NCI-H510A (cell line): ENCODE measurements at places on chromosomes 5 and 9.

GRCh38 chr9:77898864-77899263 lies 132.7 kb downstream of the GNAQ start:
- DNase-seq, result no peak

DNA sequence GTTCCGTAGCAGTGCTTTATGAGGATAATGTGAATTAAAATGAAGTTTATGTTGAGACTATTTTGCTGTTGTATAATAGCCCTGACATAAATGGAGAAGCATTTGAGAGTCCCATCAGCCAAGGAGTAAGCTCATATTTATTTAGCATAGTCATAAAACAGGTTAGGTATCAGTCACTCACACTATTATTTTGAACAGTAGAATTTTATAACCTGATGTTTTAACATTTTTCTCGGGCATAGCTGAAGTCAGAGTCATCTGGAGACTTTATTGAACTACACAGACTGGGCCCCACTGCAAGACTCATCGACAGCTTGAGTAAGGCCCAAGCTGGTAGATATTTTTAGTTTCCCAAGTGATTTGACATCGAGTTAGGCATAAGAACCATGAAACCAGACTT lies 620.3 kb upstream of the WWC1 start:
- no peak for DNase-seq

- DNase-seq, result no peak
Measured at GRCh38 chr9:16333691-16334090, 536.8 kb downstream of the BNC2 start.

DNA sequence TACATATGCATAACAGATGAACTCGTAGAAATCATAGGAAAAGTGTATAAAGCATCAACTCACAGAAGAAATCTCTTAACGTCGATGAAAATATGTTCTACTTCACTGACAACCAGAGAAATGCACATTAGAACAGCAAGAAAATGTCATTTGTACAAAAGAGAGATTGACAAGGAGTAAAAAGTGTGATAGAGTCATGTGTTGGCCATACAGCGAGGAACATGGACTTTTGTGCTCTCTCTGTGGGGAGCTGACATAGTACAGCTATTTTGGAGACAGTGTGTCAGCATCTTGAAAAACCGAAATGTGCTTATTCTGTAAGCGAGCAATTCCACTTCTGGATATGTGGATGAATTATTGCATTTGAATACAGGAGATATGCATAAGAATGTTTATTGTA lies 477.9 kb downstream of the ICE1 start:
- DNase-seq, result no peak

- DNase-seq, result no peak
Measured at GRCh38 chr5:79464695-79465332, 49.1 kb downstream of the HOMER1 start.

GRCh38 chr9:35051069-35051967 lies 21.1 kb downstream of the VCP start:
- no peak for DNase-seq

DNA sequence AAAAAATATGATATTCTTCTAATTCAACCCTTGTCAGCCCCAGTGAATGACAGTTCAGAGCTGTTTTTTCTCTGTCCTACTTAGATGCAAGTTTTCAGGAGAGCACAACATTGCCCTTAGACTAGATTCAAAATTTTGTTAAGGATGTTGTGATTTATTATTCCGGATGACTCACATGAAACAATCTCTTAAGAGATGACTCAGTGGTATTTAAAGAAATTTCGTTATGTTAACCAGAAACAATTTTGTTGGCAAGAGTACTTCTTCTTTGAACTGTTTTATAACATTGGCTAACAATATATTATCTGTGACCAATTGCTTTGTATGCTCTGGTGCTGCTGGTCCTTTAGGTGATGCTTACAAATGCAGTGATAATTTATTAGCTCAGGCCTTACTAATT lies 132.0 kb downstream of the IZUMO3 start:
- no peak for DNase-seq

DNA sequence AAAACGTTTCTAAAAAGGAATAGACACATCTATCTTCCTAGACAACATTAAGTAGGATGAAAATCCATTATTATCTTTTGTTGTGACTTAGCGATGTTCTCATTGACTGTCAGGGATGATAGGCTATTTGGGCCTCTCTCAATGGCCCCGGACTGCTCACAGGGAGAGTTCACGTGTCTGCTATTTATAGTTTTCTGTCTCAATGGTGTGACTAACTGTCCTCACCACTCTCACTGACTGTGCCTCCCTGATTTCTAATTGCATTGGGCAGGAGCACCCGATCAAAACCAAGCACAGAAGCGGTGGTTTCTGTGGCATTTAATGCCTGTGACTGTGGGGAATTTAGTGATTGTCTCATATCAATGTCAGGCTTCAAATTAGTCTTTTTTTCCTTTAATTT lies 286.7 kb upstream of the KLF9 start:
- DNase-seq, result no peak
